ENCODE measurements at places on chromosomes 3 and 15.

- no peaks in the 10 kb centered on the region for H3K4me1 ChIP-seq
- no peaks in the 10 kb centered on the region for H3K27me3 ChIP-seq
- H3K27ac ChIP-seq = no peak overlapping the region
- H3K4me3 ChIP-seq = no peak overlapping the region
- DNase-seq = no peak
- no peaks in the 10 kb centered on the region for H3K36me3 ChIP-seq
Observed at GRCh38 chr3:57726397-57726796, 29.7 kb upstream of the SLMAP start.

DNA sequence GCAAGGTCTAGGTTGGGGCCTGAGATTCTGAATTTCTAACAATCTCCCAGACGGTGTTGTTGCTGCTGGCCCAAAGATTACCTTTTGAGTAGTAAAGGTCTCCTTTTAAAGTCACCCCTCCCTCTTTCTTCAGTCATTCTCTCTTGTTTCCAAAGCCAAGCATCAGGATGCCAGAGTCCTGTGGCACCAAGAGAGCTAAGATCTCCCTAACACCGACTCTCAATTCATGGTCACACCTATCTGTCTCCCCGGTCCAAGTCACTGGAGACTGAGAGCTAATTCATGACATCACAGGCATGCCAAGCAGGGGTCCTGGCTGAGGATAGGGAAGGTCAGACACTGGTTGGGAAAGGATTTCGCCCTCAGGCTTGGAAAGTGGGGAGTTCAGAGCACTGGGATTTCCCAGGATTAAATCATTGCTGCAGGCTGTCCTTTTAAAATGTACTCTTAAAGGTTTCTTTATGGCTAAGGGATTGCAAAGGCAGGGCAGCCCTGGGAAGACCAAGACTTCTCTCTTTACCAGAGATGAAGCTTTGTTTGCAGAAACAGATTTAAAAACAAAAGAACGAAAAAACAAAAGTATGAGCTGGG, 7.3 kb downstream of the SHOX2 start:
- H3K27ac ChIP-seq = no peak overlapping the region
- peaks cover 3% of the 10 kb centered on the region for H3K4me1 ChIP-seq
- no peaks in the 10 kb centered on the region for H3K36me3 ChIP-seq
- no peak overlapping the region for H3K4me3 ChIP-seq
- no peak for DNase-seq
- H3K27me3 ChIP-seq = peaks cover 64% of the 10 kb centered on the region

DNA sequence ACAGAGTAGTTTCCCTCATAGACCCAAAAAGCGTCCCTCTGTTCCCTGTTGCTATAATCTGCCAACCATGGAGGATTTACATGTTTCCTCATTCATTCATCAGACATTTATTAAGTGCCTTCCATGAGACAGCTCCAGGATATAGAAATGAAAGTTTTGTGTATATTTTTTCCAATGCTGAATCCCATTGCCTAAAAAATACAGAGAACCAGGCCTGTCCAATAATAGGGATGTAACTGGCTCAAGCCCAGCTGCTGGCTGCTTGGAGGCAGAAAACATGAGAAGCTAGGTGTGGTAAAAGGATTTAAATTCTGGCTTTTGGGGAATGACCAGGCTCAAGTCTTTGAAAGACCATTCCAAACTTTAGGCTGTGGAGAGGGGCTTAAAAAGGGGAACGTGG, 41.5 kb downstream of the RARB start:
- H3K27me3 ChIP-seq = no peaks in the 10 kb centered on the region
- peaks cover 64% of the 10 kb centered on the region for H3K4me1 ChIP-seq
- H3K4me3 ChIP-seq = no peak overlapping the region
- H3K36me3 ChIP-seq = no peaks in the 10 kb centered on the region
- H3K27ac ChIP-seq = peak overlapping the region; percentile 70
- no peak for DNase-seq

DNA sequence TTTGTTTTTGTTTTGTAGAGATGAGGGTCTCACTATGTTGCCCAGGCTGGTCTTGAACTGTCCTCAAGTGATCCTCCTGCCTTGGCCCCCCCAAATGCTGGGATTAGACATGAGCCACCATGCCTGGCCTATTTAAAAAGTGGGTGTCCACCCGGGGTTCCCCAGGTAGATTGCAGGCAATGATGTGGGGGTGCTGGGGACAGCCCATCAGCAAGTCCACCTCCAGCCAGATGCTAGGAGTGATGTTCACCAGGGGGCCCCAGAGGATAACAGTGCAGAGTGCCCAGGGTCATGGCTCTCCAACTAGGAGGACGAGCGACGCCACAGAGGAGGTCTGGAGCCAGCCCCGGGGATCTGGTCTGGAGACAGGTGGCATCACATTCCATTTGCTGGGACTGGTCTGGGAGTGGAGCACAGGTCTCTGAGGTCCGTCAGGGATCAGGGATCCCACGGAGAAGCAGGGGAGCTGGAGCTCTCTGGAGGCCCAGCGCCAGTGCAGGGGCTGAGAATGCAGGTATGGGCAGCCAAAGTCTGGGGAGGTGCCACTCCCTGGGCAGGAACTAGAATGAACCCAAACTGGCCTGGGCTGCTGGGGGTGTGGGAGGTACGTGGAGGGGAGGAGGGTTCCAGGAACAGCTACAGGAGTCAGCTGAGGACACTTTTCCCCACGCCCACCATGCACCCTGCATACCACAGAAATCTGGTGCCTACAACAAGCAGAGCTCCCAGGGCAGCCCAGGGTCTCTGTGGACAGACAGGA, 51.2 kb upstream of the PCSK6 start:
- no peak overlapping the region for H3K4me3 ChIP-seq
- H3K4me1 ChIP-seq = no peaks in the 10 kb centered on the region
- H3K27me3 ChIP-seq = no peaks in the 10 kb centered on the region
- DNase-seq = no peak

GRCh38 chr3:124019291-124019690, 27.4 kb upstream of the ROPN1 start:
- H3K36me3 ChIP-seq = no peaks in the 10 kb centered on the region
- H3K27ac ChIP-seq = no peak overlapping the region
- no peak overlapping the region for H3K4me3 ChIP-seq
- H3K27me3 ChIP-seq = no peaks in the 10 kb centered on the region

DNA sequence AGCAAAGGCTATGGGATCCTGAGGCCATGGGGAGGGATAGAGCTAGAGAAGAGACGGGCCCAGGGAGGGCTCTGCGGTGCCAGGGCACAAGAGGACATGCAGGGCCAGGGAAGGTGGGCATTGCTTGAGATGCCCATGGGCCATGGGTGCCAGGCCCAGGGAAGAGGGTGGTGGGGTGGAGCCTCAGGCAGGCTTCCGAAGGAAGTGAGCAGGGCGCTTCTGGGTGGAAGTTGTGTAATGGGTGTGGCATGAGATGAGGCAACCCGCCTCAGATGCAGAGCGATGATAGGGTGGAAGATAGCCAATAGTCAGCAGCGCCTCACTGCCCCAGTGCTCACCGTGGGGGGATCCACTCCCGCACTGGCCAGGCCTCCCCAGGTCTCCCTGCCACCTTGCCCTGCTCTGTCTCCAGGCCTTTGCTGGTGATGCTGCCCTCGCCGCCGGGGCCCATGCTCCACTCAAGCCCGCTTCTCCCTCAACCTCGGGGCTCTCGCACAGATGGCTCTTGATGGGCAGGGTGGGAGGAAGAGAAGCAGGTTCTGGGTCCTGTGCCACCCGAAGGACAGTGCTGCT, 51.4 kb downstream of the DNAJB8 start:
- DNase-seq = no peak
- no peak overlapping the region for H3K27ac ChIP-seq

- no peaks in the 10 kb centered on the region for H3K4me1 ChIP-seq
- no peak for DNase-seq
- H3K4me3 ChIP-seq = no peak overlapping the region
- no peaks in the 10 kb centered on the region for H3K27me3 ChIP-seq
Observed at GRCh38 chr15:65233696-65234095, 22.4 kb upstream of the CILP start.

GRCh38 chr3:192482809-192483208, 244.5 kb downstream of the FGF12 start:
- no peaks in the 10 kb centered on the region for H3K36me3 ChIP-seq
- H3K4me1 ChIP-seq = no peaks in the 10 kb centered on the region
- no peak for DNase-seq

- H3K27ac ChIP-seq = no peak overlapping the region
- no peak for DNase-seq
- no peak overlapping the region for H3K4me3 ChIP-seq
- no peaks in the 10 kb centered on the region for H3K27me3 ChIP-seq
- no peaks in the 10 kb centered on the region for H3K36me3 ChIP-seq
Observed at GRCh38 chr3:62586356-62586755, 213.0 kb upstream of the FEZF2 start.

DNA sequence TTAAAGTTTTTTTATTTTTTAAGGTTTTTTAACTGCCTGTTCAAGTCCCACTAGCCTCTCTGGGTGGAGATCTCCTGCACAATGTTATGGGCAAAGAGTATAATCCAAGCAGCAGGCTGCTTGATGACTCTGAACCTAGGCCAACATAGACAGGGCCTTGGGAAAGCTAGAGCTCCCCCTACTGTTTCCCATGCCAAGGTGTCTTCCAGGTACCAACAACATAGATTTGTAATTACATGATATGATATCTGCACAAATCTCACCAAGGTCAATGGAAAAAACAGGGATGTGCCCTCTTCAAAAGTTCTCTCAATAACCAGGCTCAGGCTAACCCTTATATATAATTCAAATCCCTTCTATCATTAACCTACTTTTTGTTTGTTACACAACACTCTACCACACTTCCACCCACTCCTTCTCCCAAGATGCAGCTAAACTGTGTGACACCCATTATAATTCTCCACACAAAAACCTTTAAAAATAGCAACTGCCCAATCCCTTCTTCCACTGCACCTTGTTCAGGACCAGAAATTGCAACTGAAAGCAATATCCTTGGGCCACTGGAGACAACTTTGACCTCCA, 43.8 kb downstream of the RBM15B start:
- peaks cover 16% of the 10 kb centered on the region for H3K36me3 ChIP-seq
- no peak for DNase-seq
- H3K4me3 ChIP-seq = no peak overlapping the region
- no peaks in the 10 kb centered on the region for H3K4me1 ChIP-seq
- no peak overlapping the region for H3K27ac ChIP-seq

GRCh38 chr15:64443747-64444621, 16.4 kb upstream of the ZNF609 start:
- H3K4me1 ChIP-seq = peaks cover 17% of the 10 kb centered on the region
- H3K36me3 ChIP-seq = peaks cover 20% of the 10 kb centered on the region
- no peak overlapping the region for H3K4me3 ChIP-seq
- no peaks in the 10 kb centered on the region for H3K27me3 ChIP-seq
- no peak for DNase-seq
- H3K27ac ChIP-seq = peak overlapping the region; percentile 32

- DNase-seq = no peak
- H3K27ac ChIP-seq = no peak overlapping the region
- H3K4me3 ChIP-seq = no peak overlapping the region
- no peaks in the 10 kb centered on the region for H3K36me3 ChIP-seq
- no peaks in the 10 kb centered on the region for H3K27me3 ChIP-seq
Observed at GRCh38 chr3:193825617-193826016, 232.6 kb downstream of the OPA1 start.

DNA sequence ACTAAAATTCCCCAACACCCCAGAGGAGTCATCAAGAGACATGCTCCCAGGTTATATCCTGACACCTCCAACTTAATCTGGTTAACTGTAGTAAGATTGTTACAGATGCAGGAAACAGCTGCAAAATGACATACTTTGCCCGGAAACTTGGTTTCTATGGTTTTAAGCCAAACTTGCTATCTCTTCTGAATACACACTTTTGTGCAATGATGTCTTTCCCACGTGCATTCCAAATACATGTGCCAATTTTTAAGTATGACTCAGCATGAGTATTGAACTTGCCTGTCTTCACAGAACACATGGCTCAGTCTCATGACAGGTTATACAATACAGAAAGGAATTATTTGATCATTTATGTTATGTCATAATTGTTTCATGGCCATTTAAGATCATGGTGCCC, 207.0 kb upstream of the DCBLD2 start:
- H3K4me3 ChIP-seq = no peak overlapping the region
- peaks cover 9% of the 10 kb centered on the region for H3K4me1 ChIP-seq
- no peaks in the 10 kb centered on the region for H3K36me3 ChIP-seq
- no peak for DNase-seq
- H3K27me3 ChIP-seq = no peaks in the 10 kb centered on the region

- no peak overlapping the region for H3K27ac ChIP-seq
- no peaks in the 10 kb centered on the region for H3K36me3 ChIP-seq
- peaks cover 15% of the 10 kb centered on the region for H3K4me1 ChIP-seq
- H3K27me3 ChIP-seq = no peaks in the 10 kb centered on the region
- H3K4me3 ChIP-seq = no peak overlapping the region
Observed at GRCh38 chr15:84985158-84985557, 3.5 kb downstream of the PDE8A start.

- no peak for DNase-seq
- no peak overlapping the region for H3K4me3 ChIP-seq
- peak overlapping the region; percentile 62 for H3K27ac ChIP-seq
Observed at GRCh38 chr3:47365213-47366153, 15.3 kb upstream of the PTPN23 start.

- no peaks in the 10 kb centered on the region for H3K36me3 ChIP-seq
- no peak for DNase-seq
- H3K27me3 ChIP-seq = no peaks in the 10 kb centered on the region
- no peak overlapping the region for H3K4me3 ChIP-seq
Observed at GRCh38 chr3:13391308-13391707, 28.8 kb downstream of the NUP210 start.

GRCh38 chr3:132318451-132318850, 1.2 kb downstream of the ACP3 start:
- no peak for DNase-seq
- no peak overlapping the region for H3K4me3 ChIP-seq
- peaks cover 23% of the 10 kb centered on the region for H3K4me1 ChIP-seq
- no peaks in the 10 kb centered on the region for H3K36me3 ChIP-seq
- H3K27ac ChIP-seq = no peak overlapping the region

All from thoracic aorta (tissue), 2 donors.